ENCODE measurements at places on chromosomes 7 and 10.

DNA sequence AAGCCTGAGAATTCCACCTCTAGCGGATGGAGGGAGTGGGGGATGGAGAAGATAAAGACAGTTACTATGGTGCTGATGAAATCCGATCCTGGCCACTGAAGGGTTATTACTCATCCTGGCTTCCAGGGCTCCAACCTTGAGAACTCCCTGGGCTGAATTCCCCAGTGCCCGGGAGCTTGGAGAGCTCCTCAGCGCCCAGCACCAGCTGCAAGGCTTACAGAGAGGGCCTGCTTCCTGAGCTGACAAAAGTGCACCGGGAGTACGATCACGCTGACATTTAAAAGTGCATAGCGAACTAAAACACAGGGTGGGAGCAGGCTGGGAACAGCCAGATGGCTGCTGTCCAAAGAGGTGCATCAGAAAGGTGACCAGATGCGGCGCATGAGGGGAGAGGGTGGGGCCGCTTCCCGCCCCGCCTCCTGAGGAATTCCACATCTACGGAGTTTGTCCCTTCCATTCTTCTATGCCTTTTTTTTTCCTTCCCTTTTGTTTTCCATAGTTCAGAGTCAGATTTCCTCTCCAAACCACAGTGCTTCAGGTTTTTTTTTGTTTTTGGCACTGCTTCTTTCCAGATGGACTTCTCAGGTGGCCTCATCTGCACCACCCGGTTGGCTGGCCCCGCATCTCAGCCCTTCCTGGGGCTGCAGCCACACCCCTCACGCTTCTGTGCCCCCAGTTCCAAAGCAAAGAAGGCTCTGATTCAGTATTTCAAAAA is 62.4 kb upstream of the MKRN1 start:
- DNase-seq, result peak; percentile 82

DNA sequence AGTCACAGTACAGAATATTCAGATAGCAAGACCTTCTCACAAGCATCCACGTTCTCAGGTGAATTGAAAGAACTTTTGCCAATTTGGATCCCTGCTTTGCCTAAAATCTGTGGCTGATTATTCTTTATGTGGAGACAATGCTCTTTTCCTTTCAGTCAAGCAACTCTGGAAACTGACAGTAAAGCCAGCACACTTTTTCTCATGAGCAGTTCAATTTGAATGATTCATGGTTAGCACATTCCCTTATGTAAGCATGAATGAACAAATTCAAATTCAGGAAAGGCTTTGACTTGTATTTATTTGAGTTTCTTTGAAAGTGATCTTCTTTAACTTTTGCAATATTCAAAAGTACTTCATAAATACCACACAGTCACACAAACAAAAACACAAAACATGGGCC is 57.6 kb downstream of the MEOX2 start:
- DNase-seq, result peak; percentile 2

DNA sequence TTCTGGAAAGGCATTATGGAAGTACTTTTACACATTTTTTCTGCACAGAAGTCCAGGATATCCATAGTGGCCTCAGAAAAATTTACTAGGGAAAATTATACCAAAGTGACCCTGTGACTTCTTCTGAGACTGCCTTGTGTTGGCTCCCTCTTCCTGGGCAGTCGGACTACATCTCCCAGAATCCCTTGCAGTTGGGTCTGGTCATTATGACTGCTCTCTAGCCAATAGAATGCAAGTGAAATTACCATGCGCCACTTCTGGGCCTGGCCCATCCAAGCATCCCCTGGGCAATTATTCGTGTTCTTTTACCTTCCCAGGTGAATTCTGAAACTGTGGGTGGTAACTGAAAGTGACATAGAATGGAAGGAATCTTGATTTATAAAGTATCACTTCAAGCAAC is 430.9 kb downstream of the ACTR3B start:
- no peak for DNase-seq

GRCh38 chr10:63201118-63201517 is 68.0 kb downstream of the NRBF2 start:
- DNase-seq, result no peak
